ENCODE measurements at places on chromosomes 2 and 18.
A peak's percentile ranks its signal among the peaks of the same experiment; 100 is the strongest.

DNA sequence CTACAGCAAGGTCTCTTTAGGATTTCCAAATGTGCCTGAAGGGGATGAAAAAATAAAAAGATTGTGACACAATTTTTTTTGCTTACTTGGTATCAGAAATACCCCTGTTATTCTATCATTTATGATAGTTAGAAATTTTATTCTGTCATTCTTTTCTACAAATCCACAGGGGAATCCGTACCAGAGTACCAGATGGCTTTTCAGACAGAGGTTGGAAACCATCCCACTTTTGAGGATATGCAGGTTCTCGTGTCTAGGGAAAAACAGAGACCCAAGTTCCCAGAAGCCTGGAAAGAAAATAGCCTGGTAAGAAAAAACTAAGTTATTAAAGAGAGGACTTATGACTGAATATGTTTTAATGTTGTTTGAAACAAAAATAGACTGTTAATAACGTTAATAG lies 92.6 kb upstream of the FAM117B start:
- peak; percentile 36 for DNase-seq

- DNase-seq: no peak
Measured at GRCh38 chr2:7262727-7263126, 345.5 kb downstream of the RNF144A start.

GRCh38 chr2:28810384-28811285 lies at the start of gene SPDYA:
TSS of gene SPDYA (plus strand) at chr2:28810834. CDS start at chr2:28816015, 5,181 bp downstream.
- DNase-seq: peak; percentile 83

- DNase-seq: no peak
Measured at GRCh38 chr18:62394006-62394763, 69.1 kb downstream of the TNFRSF11A start.

- DNase-seq: no peak
Measured at GRCh38 chr18:32868406-32868805, 95.6 kb upstream of the KLHL14 start.

GRCh38 chr2:38259311-38259710 lies 117.8 kb downstream of the ATL2 start:
- DNase-seq: no peak

All from D341Med (cell line).